ENCODE measurements at places on chromosomes 1 and 21.
A peak's percentile ranks its signal among the peaks of the same experiment; 100 is the strongest.

DNA sequence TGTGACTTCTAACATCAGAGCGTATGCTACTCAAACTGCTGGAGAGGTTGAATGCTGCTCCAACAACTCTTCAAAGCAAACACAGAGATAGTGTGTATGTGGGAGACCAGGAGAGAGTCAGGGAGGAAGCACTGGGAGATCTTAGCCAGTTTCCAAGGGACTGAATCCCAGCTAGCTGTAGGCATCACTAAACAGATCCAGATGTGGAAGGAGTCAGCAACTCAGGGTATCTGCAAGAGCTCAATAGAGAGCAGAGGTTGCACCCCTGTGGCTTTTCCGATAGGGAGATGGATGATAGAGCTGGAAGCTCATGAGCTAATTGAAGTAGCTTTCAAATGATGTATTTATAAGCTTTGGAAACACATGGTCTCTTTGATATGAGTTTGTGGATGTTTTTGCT lies 168.9 kb upstream of the HOOK1 start:
- peak; percentile 12 for DNase-seq

- no peak for DNase-seq
Measured at GRCh38 chr1:217027403-217028080, 304.3 kb upstream of the ESRRG start.

DNA sequence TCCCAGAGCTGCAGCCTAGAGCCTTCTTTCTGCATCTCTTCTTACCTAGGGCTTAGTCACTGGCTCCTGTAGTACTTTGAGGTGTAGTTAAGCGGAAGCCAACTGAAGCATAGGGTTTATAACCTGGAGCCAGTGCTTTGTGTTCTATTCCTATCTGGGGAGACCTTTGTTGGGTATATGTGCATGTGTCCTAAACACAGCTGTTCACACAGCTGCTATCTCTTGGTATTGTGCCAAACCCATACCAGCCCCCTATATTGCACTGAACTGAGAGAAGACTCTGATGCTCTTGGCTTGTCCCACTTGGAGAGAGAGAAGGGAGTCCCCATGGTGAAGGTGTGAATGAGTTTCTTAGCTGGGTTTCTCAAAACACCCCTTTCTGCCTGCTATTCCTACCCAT lies 17.2 kb upstream of the NFASC start:
- peak; percentile 18 for DNase-seq

GRCh38 chr1:155011004-155011416 lies 8.4 kb downstream of the ZBTB7B start:
- DNase-seq, result no peak

DNA sequence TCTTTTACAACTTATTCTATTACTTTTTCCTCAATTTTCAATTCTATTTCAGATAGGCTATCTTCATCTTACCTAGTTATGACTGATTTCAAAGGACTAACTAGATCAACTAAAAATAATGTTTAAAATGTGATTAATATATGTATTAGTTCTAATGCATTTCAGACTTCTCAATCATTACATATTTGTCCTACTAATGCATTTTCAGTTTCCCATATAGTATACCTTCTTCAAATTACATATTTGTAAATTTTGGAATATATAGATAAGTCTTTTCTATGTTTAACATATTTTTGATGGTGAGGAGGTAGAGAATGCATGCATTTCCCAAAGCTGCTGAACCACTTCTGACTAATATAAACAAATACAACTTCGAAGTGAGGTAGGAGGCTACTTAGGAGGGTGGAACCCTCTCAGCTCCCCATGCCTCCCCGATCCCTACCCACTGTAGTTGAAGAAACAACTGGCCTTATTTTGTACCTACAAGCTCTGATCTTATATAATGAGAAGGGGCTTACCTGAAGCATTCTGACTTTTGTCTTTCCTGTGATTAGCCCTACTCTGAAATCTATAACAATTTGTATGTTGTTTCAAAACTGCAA lies 1.7 kb downstream of the TRMT1L start:
- peak; percentile 40 for DNase-seq
